ENCODE measurements at places on chromosomes 2 and 18.

GRCh38 chr18:57107140-57107832, 39.6 kb upstream of the BOD1L2 start:
- peak; percentile 52 for DNase-seq

DNA sequence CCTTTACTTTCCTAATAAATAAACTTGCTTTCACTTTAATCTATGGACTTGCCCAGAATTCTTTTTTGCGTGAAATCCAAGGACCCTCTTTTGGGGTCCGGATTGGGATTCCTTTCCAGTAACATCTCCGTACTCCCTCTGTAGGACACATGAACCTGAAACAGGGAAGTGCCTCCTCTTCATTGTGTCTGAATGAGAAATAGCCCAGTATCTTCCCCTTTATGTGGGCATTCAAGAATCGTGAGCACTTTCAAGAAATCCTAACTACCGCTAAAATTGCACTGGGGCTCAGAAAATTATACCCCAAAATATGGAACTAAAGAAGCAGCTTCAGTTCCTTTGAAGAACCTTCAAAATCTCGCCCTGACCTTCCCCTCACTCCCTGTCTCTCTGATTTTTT, 7.8 kb upstream of the POMC start:
- DNase-seq: no peak

DNA sequence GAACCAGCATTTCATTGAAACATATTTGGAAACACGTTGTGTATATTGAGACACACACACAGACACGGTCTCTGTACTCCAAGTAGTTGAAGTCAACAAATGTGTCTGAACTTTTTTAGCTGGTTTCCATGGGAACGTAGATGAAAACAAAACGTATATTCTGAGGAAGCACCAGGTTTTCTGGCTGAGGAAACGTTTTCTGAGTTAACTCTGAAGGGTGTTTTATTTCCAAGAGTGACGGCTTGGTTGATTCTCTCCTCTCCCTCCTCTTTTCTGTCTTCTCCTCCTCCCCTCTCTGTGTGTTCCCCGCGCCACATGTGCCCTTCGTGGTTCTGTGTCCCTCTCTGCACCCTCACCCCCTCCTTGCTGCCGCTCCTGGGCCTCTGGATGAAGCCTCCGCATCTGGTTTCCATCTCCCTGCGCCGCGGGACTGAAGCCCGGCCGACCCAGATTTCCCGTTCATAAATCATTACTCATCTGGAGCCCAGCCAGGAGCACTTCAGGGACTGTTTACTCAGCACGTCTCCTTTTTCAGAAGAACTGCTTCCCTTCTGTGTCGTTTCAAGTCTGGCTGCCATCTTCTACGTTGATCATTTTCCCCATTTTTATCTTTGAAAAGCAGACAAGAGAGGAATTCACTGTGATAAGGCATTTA, 122.7 kb downstream of the COL6A3 start:
- peak; percentile 93 for DNase-seq

DNA sequence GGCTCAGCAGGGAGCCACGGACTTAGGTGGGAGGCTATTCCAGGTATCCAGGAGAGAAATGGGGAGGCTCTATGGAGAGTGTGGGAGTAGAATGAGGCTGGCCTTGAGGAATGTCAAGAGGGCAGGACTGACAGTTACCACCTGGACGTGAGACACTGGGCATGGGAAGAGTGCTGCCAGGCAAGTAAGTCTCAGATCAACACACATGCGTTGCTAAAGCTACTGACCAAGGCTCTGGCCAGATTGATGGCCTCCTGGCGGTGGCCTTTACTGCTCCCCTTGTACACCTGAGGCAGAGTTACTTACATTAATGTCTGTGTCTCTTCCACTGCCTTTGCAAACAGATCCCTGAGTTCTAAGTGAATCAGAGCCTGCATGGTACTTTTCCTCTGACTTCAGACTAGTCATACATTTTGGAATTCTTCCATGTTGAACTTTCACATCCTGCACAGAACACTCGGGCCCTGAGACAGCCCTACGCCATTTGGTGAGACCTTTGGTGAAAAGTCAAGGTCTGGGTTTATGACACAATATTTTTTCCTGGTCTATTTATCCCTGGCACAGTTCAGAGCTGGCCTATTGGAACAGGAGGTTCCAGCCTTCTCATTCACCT, 398.8 kb upstream of the TRIB2 start:
- DNase-seq: no peak

GRCh38 chr18:42891705-42892104, 223.8 kb downstream of the RIT2 start:
- no peak for DNase-seq

DNA sequence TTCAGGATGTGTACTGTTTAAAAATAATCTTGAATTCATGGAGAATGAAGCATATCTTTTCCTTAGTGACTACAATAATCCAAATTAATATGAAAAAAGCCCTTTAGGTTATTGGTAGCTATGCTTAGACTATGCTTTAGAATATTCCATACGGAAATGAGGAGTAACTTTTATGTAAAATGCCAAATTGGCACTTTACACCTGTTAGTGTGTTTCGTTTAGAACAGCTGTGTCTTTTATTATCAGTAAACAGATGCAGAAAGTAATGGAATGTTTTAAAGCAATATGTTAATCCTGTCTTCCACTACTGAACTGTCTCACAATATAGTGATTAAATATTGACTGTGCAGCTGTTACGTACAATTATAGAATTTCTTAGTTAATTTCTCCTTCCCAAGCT, 129.6 kb downstream of the PMS1 start:
- DNase-seq: no peak

DNA sequence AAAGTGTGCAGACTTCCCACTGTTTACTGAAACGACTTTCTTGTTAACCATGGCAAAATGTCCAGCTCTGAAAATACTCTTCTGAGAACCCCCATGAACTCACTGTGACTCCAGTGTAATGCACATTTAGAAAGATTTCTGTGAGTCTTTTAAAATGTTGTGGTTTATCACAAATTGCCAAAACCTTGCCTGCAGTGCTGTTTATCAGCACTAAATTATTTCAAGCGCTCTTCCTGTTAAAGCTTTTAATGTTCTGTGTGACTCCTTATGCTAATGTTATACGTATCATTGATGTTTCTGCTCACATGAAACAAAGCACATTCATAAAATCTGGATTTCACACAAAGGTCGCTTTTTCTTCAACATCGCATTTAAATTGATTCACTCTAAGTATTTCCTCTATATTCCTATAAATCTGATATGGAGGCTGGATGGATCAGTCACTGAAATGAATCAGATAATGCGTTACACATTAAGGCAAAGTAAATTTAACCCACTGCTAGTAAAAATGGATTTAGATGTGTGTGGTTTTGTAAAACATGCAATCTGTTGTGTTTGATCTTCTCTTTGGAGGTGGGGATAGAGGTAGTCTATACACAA, 521.2 kb downstream of the NYAP2 start:
- no peak for DNase-seq

DNA sequence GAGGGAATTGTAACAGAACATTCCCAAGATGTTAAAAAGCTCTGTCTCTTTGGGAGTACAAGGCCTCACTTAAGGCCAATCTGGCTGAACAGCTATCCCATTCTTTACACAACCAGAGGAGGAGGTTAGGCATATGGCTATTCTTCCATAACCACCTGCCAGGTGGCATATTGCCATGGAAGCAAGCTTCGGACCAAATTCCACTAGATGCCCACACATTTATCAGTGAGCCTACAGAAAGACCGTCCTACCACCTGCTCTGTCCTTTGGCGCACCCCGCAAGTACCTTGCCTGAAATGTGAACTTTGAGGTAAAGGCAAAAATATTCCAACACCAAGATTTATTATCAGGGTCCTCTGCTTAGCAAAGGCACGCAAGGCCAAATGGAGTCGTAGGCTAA, 519.9 kb upstream of the TNP1 start:
- no peak for DNase-seq

GRCh38 chr2:223976635-223977226, 19.5 kb downstream of the MRPL44 start:
- no peak for DNase-seq

- DNase-seq: no peak
Observed at GRCh38 chr2:100285691-100286090, 36.6 kb downstream of the LONRF2 start.

GRCh38 chr2:9021563-9022211, 18.2 kb upstream of the MBOAT2 start:
- DNase-seq: no peak

DNA sequence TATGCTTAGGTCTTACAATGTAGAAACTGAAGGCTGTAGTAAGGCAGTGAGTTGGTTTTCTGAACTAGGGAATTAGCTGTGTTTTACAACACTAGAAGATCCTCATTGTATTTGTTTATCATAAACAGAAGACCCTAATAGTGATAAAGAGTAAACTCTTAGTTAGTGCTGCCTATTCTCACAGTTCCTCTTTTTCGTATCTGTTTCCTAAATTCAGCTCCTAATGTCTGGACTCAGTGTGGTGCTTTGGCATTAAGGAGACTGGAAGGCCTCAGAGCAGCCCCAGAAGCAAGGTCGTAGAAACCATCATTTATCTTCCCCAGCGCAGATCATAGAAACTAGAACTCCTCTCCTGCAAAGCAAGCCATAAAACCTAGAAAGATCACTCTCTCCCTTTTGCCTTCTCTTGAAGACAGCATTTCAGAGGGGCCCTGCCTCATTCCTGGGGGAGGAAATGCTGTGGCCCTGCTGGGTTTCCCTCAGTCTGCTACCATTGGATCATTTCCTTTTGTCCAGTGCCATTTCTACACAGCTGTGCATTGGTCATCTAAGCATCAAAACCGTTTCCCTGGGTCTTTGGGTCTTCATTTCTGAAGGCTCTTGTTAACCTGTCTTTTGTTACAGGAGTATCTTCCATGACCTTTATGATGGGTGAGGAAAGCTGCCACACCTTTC, 4.7 kb downstream of the ACP1 start:
- no peak for DNase-seq

- no peak for DNase-seq
Observed at GRCh38 chr18:35028536-35028935, 12.7 kb upstream of the MAPRE2 start.

DNA sequence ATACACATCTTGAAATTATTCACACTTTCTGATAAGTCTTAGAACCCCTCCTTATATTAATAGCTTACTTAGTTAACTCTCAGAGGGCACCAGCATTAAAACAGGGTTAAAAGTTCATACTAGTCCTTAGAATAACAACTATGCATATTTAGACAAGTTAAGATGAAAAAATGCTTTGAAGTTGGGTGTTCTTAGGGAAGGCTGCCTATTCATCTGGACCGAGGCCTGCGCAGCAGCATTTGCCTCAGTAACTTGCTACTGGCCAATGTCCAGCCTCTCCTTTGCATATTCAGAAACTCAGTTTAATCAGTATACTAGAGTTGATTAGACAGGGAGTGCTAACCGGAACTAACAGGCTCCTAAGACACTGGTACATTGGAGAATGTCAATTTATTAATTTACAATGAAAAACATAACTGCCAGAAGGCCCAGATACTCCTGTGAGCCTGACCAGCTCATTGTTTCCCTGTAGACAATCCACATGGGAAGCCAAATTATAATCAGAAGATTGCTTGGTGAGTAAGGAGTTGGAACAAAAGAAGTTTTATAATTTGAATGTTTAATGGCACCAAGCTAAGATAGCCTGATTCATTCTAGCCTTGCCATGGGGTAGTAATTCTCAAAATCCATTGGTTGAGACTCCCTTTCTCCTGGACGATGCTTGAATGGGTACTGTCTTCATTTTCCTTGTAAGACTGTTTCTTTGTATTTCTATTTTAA, 48.9 kb downstream of the DYNC1I2 start:
- no peak for DNase-seq

GRCh38 chr18:10900435-10900834, 248.9 kb downstream of the PIEZO2 start:
- no peak for DNase-seq

DNA sequence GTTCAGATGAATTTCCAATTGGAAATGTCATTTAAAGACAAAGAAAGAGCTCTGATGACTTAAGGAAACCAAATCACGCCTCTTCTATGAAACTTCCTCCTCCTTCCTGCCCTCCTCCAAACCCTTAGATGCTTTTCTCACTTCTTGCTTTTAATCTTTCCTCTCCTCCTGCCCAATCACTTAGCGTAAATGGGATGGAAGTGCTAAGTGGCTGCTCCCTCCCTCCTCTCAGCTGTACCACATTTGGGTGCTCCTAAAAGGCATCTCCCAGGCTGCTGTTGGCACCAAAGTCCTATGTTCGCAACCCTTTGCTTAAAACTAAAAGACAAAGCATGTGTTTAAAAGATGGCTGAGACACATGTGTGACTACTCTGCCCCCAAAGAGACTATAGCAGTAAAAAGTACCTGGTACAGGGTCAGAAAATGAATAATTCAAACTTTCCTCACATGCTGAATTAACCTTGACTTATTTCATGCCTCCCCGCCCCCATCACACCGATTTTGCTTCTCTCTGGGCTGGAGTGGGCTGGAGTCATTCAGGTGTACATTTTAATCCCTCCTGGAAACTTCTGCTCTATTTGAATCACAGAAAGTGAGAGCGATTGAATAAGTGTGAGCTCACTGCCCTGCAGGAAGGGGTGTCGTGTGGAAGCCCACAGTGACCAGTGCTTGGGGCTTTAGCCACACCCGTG, 59.2 kb upstream of the KLF7 start:
- DNase-seq: no peak

DNA sequence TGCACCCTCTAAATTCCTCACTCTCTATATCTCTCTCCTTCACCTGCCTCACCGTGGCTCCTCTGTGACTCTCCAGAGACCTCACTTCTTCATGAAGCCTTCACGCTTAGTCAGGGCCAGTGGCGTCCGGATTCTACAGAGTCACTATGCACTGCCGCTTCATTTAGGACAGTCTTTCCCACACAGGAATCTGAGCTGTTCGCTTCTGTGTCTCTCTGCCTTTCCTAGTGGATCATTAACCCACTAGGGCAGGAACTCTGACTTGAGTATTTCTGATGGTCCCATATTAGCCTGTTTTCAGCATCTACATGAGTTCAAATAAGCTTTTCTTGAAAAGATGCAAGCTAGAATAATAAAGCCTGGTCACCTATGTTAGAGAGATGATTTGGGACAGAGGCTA, 180.2 kb upstream of the DOK6 start:
- no peak for DNase-seq

GRCh38 chr2:240998995-240999791, 775 bp downstream of the SNED1 start:
- no peak for DNase-seq

DNA sequence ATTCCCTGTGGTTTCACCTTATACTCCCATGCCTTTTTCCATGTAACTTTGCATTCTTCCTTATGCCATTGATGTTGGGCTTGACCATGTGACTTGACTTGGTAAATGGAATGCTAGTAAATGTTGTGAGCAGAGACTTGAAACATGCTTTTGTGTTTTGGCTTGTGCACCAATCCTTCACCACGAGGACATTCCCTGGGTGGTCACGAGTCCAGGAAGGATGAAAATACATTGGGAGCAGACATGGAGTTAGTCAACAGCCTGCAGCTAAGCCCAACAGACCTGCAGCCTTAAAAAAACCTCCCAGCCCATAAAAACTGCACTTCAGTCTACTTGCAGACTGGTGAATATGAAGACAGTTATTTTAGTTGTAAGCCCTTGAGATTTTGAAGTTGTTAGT, 116.5 kb upstream of the SPATS2L start:
- DNase-seq: no peak

DNA sequence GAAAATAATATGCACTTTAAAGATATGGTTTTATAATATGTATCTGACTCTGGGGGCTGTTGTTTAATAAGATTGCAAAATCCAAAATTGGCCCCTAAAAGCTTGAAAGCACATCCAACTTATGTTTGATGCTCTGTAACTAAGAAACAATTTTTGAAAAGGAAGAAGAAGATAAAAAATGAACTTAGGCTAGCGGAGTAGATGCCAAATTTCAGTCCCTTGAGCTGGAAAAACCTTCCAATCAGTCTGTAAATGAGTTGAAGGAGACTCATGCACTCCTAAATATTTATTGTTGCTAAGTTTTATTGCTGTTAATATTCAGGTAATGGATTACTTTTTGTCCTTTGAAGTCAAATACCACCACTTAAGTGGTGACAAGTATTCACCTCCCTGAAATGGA, 465.0 kb downstream of the ZEB2 start:
- DNase-seq: no peak

Data from right renal pelvis (tissue), 4 donors.